Neural cell (in vitro differentiated cells): ENCODE measurements at places on chromosomes 2 and 18. TPM values are rescaled to one million over a fixed set of nuclear protein-coding genes. Genes with fewer than 3 reads are reported as not detected.

Gene MEP1B
- polyA plus RNA-seq, result not detected in 2 replicates

Gene MPV17
- 79.6 and 104 TPM in 2 replicates for polyA plus RNA-seq

Gene TMEM37
- polyA plus RNA-seq, result not detected in 2 replicates

Gene FBXO15
- polyA plus RNA-seq, result 6.1 and 9.2 TPM in 2 replicates

Gene UBE2E3
- polyA plus RNA-seq, result 337 and 338 TPM in 2 replicates

Gene LAMA1
- polyA plus RNA-seq, result 8.0 and 10.3 TPM in 2 replicates

Gene BMP10
- polyA plus RNA-seq, result not detected in 2 replicates

Gene SULT1C4
- polyA plus RNA-seq, result not detected in 2 replicates

Gene AMER3
- polyA plus RNA-seq, result 19.2 and 22.7 TPM in 2 replicates

Gene NCOA1
- polyA plus RNA-seq, result 21.4 and 23.0 TPM in 2 replicates

Gene SERPINB2
- polyA plus RNA-seq, result not detected in 2 replicates

Gene UGT1A1
- polyA plus RNA-seq, result not detected in 2 replicates

Gene GDF7
- polyA plus RNA-seq, result 0.38 and 0.62 TPM in 2 replicates

Gene LCLAT1
- polyA plus RNA-seq, result 5.8 and 10.9 TPM in 2 replicates

Gene BOK
- 2.3 and 3.9 TPM in 2 replicates for polyA plus RNA-seq

Gene EGR4
- polyA plus RNA-seq, result 0.90 TPM in 1 of 2 replicates, not detected in the other

Gene SULT1C3
- polyA plus RNA-seq, result not detected in 2 replicates

Gene SFTPB
- polyA plus RNA-seq, result not detected in 2 replicates

Gene SLC25A52
- not detected in 2 replicates for polyA plus RNA-seq

Gene LRP2
- 1.8 and 4.1 TPM in 2 replicates for polyA plus RNA-seq

Gene GRB14
- polyA plus RNA-seq, result 4.5 and 8.5 TPM in 2 replicates

Gene TUBA4A
- polyA plus RNA-seq, result 0.82 TPM in 1 of 2 replicates, not detected in the other

Gene INO80C
- polyA plus RNA-seq, result 28.2 and 30.5 TPM in 2 replicates

Gene EIF4E2
- 57.6 and 82.8 TPM in 2 replicates for polyA plus RNA-seq

Gene SCN9A
- 8.3 and 10.4 TPM in 2 replicates for polyA plus RNA-seq

Gene HRH4
- polyA plus RNA-seq, result 0.12 TPM in 1 of 2 replicates, not detected in the other

Gene PPM1B
- 79.8 and 116 TPM in 2 replicates for polyA plus RNA-seq

Gene CPLX4
- polyA plus RNA-seq, result not detected in 2 replicates

Gene DNAJC27
- 22.4 and 24.0 TPM in 2 replicates for polyA plus RNA-seq

Gene ECEL1
- polyA plus RNA-seq, result 60.9 and 75.6 TPM in 2 replicates

Gene TGFA
- 0.85 and 0.92 TPM in 2 replicates for polyA plus RNA-seq

Gene GPBAR1
- not detected in 2 replicates for polyA plus RNA-seq

Gene LRRTM4
- polyA plus RNA-seq, result 37.1 and 37.3 TPM in 2 replicates

Gene MRPL53
- 28.0 and 28.6 TPM in 2 replicates for polyA plus RNA-seq

Gene SKOR2
- polyA plus RNA-seq, result not detected in 2 replicates

Gene HJURP
- polyA plus RNA-seq, result 1.3 and 3.3 TPM in 2 replicates

Gene TMEM169
- polyA plus RNA-seq, result 28.8 and 29.6 TPM in 2 replicates

Gene ALPI
- not detected in 2 replicates for polyA plus RNA-seq

Gene OSBPL6
- polyA plus RNA-seq, result 11.8 and 12.8 TPM in 2 replicates

Gene TSPYL6
- polyA plus RNA-seq, result not detected in 2 replicates

Gene CDH2
- polyA plus RNA-seq, result 193 and 199 TPM in 2 replicates

Gene DSC2
- polyA plus RNA-seq, result 14.5 and 16.3 TPM in 2 replicates

Gene TUBA3E
- not detected in 2 replicates for polyA plus RNA-seq

Gene TTC27
- 7.3 and 11.1 TPM in 2 replicates for polyA plus RNA-seq

Gene TACR1
- 0.60 and 0.78 TPM in 2 replicates for polyA plus RNA-seq

Gene FTCDNL1
- polyA plus RNA-seq, result not detected in 2 replicates

Gene MAP3K19
- not detected in 2 replicates for polyA plus RNA-seq

Gene CCDC121
- 2.2 and 3.0 TPM in 2 replicates for polyA plus RNA-seq

Gene STON1
- 2.2 and 2.8 TPM in 2 replicates for polyA plus RNA-seq

Gene GALM
- not detected in 2 replicates for polyA plus RNA-seq

Gene CTAGE1
- polyA plus RNA-seq, result not detected in 2 replicates

Gene ARL6IP6
- 39.4 and 46.0 TPM in 2 replicates for polyA plus RNA-seq

Gene RRM2
- polyA plus RNA-seq, result 0.57 and 4.2 TPM in 2 replicates

Gene PKDCC
- 37.4 and 50.3 TPM in 2 replicates for polyA plus RNA-seq

Gene GLI2
- polyA plus RNA-seq, result 0.14 and 0.48 TPM in 2 replicates

Gene PRSS56
- 0.16 TPM in 1 of 2 replicates, not detected in the other for polyA plus RNA-seq

Gene SEPTIN10
- polyA plus RNA-seq, result 7.4 and 10.0 TPM in 2 replicates

Gene UGT1A6
- polyA plus RNA-seq, result not detected in 2 replicates

Gene GRP
- not detected in 2 replicates for polyA plus RNA-seq

Gene ASB18
- polyA plus RNA-seq, result not detected in 2 replicates
